ENCODE measurements at places on chromosomes 12 and 14.

GRCh38 chr14:69612014-69612782 is 802 bp downstream of the SUSD6 start:
- DNase-seq, result no peak

GRCh38 chr14:57634335-57634734 is 140.7 kb upstream of the CCDC198 start:
- no peak for DNase-seq

DNA sequence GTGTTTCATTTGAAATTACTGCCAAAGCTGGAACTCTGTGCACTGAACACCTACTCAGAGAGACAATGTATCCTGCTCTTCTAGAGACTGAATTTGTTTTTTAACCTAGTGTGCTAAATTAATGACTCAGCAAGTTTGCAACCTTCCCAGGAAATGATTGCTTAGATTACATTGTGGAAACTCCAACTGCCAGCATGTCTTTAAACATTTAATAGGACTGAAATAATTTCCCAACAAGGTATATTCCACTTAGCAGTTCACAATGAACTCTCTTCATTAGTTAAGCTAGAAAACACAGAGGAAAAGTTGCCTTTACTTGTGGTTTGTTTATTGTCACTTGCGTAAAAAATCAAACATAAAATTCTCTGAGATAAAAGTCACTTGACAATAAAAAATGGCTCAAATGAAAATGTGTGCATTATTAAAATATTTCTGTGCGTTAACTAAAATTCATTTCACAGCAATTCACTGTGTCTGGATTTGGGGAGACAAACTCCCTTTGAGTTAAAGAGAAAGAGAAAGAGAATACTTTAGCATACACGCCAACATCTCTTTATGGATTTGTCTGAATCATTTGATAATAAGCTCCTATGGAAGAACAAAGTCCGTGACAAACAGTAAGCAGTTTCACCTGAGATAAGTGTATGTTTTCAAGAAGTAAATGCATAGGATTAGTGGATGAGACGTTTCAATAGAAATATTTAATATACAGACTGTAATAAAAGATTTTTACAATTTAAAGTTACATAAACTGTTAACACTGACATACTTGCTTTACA is 284.0 kb downstream of the PRKD1 start:
- DNase-seq, result no peak

DNA sequence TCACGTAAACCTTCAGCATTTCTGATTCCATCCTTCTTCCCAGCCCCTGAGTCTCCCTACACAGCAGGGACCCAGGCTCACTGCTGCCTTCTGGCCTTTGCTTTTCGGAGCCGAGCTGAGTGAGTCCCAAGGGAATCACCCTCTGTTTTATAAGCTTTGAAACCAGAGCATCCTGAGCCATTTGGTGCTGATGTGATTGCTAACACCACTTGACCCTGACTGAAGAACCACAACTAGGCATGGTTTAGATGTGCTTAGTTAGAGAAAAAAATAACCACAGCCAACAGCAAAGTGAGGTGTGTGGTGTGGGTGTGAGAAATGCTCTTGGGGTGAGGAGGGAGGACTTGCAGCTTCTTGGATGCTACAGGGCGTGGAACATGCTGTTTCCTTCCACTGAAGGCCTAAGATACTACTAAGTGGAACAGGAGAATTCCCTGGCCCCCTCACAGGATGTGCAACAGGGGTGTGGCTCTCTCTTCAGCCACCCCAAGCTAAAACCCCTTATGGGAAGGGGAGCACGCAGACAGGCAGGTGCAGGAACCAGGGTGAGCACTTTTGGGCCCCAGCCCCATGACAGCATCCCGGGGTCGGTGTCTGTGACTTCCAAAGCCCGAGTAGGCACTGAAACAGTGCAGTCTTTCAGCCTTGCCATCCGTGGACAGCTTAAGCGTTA is at the start of gene TC2N:
TSS of gene TC2N (minus strand) at position 221 of the 673 bp plus-strand sequence. CDS start 53,767 bp downstream, outside the sequence.
- DNase-seq, result no peak

GRCh38 chr12:109462868-109463692 is 14.0 kb downstream of the KCTD10 start:
- no peak for DNase-seq

GRCh38 chr14:83707056-83707455 is 1822.9 kb upstream of the FLRT2 start:
- no peak for DNase-seq
